Activated T-cell treated with anti-CD3 and anti-CD28 coated beads for 24 hours (primary cell): ENCODE measurements at places on chromosomes 6 and 20.
A peak's percentile ranks its signal among the peaks of the same experiment; 100 is the strongest.

DNA sequence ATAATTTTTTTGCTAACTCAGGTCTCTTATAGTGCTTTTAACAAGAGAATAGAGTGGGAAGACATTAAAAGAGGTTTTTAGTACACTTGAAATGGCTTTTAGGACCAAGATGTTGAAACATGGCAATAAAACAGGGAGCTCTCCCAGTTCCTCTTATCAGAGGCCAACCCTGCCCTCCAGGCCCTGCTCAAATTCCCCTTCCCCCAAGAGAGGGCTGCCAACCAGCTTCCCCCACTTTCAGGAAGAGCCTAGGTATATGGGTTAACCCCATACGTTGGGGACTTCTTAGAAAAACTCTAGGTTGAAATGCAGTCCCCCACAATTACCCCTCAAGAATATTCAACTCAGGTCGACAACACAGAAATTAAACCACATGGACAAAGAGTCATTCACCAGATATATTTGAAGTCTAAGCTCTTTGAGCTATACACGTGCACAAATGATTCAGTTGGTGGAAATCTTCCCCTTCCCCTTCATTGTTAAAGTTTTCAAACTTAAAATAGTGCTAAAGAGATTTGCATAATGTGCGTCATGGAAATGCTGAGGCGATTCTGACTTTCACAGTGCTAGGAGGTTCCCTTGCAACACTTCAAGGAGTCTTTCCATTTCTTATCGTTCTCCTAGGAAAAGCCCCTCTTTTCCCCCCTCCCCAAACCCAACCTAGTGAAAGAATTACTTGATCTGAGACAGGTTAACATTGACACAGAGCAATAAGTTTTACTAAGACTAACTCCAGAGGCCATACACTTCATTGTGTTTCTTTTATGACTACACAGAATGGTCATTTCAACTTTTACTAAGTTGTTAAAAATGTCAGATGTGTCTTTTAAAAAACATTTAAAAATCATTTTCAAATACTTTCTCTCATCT is 49.8 kb upstream of the ENPP5 start:
- peak; percentile 14 for DNase-seq

GRCh38 chr20:49727894-49728885 is 14.5 kb upstream of the B4GALT5 start:
- no peak for DNase-seq

GRCh38 chr20:39795401-39796272 is 833.5 kb downstream of the DHX35 start:
- DNase-seq: no peak

GRCh38 chr20:19679900-19680495 is 78.1 kb upstream of the RIN2 start:
- DNase-seq: no peak

DNA sequence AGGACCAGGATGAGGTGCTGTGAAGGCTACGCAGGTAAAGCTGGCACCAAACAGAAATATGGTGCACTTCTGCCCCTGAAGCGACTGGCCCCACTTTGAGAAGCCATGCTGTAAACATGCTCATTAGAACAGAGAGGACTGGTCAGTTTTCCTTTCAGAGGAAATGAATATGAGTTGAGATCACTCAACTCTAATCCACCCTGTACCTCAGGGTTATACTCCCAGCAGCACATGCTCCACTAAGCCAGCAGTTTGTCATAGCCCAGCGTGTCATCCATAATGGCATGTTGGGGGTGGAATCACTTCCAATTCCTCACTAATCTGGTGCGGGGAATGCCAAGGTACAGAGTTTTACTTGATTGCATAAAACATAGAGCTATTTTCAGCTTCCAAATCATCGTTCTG is 98.1 kb downstream of the HIVEP2 start:
- DNase-seq: no peak

DNA sequence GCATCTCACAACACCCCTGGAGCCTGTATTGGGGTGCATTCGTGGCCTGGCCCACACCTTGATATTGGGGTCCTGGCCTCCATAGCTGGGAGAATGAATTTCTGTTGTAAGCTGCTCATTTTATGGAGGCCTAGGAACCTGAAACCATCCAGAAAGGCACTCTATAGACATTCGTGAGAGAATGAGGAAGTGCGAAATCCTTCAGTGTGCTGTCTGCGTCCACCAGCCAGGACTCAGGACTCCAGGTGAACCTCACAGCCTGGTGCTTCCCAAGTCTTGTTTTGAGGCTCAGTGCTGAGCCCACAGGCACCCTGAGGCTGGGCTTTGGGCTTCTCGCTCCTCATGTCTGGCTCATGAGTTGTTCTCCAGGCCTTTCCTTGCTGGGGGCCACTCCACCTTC is 11.9 kb upstream of the RBBP8NL start:
- DNase-seq: no peak

DNA sequence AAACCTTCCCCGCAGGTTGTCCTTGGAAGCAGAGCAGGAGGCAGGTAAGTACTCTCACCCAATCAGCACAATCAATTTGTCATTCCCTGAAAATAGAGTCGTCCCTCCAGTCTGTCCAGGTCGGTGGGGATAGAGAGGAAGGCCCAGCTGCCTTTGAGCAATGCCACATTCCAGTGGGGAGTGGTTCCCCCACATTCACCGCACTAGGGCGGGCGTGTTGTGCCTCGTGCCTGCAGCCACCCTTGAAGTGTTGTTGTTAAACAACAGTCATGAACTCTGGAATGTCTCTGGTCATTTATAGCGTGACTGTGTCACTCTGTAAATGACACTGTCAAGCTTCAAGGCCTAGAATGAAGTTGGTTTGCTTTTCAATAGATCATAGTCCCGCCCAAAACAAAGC is 33.4 kb downstream of the PRDM1 start:
- no peak for DNase-seq

GRCh38 chr20:57289391-57290177 is 23.1 kb upstream of the BMP7 start:
- DNase-seq: no peak

GRCh38 chr6:116572162-116572561 is 858 bp downstream of the RWDD1 start:
- no peak for DNase-seq

GRCh38 chr6:143037470-143037869 is 23.2 kb upstream of the AIG1 start:
- DNase-seq: no peak

DNA sequence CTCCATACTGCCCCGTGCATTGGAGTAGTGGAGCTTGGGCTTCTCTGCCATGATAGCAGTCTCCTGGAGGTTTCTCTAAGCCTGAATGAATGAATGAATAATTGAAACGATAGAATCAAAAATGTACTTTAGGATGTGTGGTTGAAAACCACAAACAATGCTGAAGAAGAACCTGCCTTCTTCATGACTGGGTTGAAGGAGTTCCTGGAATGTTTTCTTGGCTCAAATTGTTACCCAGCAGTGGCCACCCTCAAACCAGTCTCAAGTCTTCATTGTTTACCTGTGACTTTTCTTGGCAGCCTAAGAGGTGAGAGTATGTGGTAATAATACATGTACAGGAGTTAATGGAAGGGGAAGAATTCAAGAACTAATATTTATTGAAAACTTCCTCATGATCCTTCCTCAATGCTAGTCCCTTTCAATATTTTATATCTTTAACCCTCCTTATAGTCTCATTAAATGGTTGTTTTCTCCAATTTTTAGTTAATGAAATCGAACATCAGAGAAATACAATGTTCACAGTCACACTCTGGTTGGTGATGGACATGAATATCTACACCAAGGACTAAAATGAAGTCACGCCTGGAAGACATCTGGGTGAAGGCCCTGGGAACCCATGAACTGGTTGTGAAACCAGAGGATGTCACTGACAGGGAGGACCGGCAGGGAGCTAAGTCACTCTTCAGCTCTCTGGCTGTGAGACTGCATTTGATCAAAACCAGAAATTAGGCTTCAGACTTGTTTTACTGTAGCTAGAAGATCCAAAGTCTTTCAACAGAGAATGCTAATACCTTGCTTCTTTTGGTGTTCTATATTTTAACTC is at the start of gene GSTA5:
GSTA5 (minus strand) TSS at position 51 of the 823 bp plus-strand sequence.
- DNase-seq: no peak

GRCh38 chr6:117469791-117470190 is 12.7 kb upstream of the DCBLD1 start:
- DNase-seq: no peak

GRCh38 chr6:8499540-8499939 is 64.2 kb upstream of the SLC35B3 start:
- no peak for DNase-seq

GRCh38 chr20:6868861-6869260 is 101.4 kb downstream of the BMP2 start:
- no peak for DNase-seq

GRCh38 chr6:23305325-23305943 is 736.1 kb downstream of the HDGFL1 start:
- no peak for DNase-seq

- DNase-seq: no peak
These were observed 234.7 kb downstream of the UST start for GRCh38 chr6:148981515-148981914.

- no peak for DNase-seq
These were observed 134.8 kb upstream of the PHACTR3 start for GRCh38 chr20:59469267-59470252.

DNA sequence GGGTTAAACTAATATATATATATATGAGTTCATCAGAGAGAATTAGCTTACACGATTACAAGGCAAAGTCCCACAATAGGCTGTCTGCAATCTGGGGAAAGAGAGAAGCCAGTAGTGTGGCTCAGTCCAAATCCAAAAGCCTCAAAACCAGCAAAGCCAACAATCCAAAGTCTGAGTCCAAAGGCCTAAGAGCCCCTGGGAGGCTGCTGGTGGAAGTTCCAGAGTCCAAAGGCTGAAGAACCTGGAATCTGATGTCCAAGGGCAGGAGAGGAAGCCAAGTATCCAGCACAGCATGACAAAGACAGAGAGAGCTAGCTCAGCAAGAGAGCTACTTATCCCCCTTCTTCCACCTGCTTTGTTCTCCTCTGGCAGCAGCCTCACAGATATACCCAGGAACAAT is 274.7 kb upstream of the ID4 start:
- DNase-seq: no peak

DNA sequence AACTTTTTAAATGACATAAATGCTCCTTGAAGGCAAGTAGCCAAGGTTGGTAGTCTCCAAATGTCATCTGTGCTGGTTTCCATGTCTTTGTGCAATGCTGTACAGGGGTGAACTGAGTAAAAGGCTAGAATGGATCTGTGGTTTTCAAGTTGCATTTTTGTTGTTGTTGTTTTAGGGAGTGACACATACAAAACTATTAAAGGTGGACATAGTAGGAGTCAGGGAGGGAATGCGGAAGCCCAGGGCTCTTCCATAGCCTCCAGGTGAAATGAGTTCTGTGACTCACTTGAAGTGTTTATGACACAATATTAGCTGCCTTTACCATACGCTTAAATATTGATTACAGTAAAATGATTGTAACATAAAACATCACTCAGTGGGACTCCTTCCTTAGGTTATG is 22.5 kb upstream of the QKI start:
- DNase-seq: no peak

DNA sequence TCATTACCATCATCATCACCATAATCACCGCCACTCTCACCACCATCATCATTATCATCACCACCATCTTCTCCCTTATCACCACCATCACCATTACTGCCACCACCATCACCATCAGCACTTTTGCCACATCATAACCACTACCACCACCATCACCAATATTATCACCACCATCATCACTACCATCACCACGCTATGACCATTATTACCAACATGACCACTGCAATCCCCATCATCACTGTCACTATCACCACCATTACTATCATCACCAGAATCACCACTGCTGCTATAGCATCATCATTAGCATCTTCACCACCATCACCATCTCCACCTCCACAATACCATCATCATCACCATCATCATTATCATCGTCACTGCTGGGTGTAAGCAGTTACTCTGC is 25.6 kb downstream of the CST1 start:
- DNase-seq: no peak

- DNase-seq: no peak
These were observed at the start of gene LTB for GRCh38 chr6:31582230-31582643. Gene LTB, minus strand, starts transcription at chr6:31582424. Its CDS starts 7 bp downstream, at chr6:31582417.

DNA sequence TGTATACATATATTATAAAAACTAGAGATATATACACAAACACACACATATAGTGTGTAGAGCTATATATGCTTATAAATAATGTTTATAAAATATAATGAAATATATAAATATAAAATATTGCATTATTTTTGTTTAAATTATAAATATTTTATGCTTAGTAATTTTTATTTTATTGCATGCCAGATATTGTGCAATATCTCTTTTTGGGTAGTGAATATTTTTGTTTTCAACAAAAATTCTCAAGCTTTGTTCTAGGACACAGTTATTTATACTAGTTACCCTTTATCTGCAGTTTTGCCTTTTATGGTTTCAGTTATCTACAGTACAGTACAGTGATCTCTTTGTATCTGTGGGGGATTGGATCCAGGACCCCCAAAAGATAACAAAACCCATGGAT is 52.2 kb downstream of the PFDN4 start:
- DNase-seq: no peak

DNA sequence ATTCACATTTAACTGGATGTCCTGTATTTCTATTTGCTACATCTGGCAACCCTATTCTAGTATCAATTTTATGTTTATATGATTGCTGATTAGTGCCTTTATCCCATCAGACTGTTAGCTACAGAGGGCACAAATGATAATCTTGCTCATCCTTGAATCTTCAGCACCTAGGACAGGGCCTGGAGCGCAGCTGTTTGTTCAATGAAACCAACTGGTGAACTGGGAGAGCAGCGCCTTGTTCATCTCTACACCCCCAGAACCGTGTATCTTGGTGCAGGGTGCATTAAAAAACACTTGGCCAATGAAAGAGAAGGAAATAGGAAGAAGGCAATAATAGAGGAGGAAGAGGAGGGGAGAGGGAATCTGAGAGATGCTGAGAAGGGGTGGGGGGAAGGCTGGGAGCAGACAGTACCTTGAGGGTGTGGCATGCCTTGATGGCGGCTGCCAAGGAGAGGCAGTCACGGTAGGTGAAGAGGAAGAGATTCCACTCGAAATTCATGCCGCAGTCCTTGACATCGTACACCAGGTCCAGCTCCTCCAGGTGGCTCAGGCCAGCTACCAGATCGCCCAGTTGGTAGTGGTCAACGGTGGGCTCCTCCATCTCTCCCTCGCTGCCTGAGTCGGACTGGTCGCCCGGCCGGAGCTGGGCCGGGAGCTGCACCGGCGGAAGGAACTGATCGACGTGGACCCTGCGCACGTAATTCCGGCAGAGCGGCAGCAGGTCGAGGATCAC is 15.5 kb downstream of the TMEM151B start:
- no peak for DNase-seq

GRCh38 chr20:63555661-63556381 is 1.9 kb downstream of the FNDC11 start:
- no peak for DNase-seq

DNA sequence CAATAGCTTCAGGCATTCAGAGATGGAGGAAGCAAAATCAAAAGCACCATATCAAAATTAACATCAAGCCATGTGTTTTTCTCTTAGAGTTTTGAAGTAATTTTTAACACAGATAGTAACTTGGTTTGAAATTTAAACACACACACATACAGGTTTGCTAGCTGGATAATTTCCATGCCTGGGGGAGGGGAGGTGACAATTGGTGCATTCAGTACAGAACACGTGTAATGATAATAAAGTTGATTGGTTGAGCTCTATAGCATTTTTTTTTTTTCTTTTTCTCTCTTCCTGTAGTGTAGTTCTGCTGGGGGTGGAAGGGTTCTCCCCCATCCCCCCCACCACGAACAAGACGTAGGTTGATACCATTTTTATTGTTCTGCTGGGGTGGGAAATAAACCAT is 564.8 kb downstream of the LMBRD1 start:
- DNase-seq: no peak

GRCh38 chr20:59482351-59483187 is 121.8 kb upstream of the PHACTR3 start:
- no peak for DNase-seq

- no peak for DNase-seq
These were observed 199.1 kb upstream of the BTBD3 start for GRCh38 chr20:11718474-11719094.
